Stomach (tissue), 19 donors: ENCODE measurements at places on chromosomes 4 and X.

DNA sequence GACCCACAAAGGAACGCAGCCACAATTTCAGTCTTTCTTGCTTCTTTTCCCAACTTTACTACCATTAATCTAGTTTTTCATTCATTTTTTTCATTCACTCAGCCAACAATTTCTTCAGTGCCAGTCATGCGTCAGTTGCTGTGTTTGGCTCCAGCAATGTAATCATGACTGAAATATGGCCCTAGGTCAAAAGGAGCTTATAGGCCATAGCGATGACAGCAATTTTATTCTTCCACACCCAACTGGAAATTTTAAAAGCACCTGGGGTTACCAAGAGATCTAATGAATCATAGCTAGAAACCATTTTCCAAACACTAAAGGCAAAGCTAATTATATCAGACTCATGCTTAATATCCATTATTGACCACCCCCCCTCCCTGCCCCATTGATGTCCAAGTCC, 29.8 kb upstream of the C1QTNF7 start:
- DNase-seq: no peak

DNA sequence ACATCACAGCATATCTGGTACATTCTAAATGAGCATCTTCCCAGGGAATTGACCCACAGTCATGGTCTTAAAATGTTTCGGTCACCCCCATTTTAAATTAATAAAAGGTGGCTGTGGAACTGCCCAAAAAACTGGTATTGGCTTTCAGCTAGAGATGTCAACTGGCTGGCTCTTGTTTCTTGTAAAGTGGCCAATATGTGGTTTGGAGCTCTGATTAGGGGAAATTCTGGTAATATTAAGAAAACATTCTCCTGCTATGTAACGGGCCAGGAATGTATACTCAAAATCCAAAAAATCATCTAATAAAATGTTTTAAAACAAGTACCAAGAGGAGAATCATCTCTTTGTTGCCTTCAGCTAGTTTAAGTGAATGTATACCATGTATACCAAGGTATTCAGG, 62.0 kb upstream of the VCX2 start:
- no peak for DNase-seq

- peak; percentile 46 for DNase-seq
These were observed 80.9 kb downstream of the NKX6-1 start for GRCh38 chr4:84417997-84418709.

DNA sequence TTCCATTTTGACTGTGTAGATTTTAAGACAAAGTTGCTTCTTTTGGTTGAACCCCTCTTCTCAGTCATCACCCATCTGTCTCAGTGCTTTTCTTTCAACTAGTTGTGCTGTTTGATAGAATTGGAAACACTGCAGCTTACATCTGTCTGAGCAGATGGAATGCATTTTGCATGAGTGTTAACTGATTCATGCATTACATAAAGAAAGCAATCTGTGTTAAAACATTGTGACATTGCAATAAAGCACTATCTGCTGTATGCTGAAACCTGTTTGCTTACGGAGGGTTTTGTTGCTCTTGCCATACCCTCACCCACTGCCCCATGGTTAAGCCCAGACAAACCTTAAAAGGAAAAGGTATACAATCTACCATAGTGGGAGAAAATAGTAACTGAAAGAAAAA, 47.4 kb downstream of the NRK start:
- no peak for DNase-seq

DNA sequence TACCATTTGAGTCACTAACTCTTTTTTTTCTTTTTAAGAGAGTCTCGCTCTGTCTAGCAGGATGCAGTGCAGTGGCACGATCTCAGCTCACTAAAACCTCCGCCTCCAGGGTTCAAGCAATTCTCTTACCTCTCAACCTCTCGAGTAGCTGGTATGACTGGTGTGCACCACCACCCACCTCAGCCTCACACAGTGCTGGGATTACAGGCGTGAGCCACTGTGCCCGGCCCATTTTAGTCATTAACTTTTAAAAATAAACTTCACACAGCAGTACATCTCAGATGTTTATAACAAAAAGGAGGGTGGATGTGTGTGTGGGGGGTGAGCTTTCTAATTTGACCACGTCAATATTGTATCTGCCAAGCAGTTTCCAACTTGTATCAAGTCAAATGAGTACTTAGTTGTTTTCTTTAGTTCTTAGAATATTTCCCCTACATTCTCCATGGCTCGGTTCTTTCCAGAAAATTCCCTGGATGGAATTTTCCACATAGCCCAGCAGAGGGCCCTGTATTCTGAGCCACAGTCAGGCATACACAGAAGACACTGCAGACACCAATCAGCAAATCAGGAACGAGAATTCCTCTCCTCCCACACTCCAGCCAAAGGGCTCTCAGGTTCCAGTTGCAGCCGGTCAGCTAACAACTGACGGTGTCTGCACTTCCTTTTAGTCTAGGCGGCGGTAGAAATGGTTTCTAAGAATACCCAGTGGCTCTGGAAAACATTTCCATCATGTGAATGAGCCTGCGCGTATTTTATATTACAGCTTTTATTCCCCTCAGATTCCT, 20.1 kb upstream of the ARAF start:
- peak; percentile 69 for DNase-seq

DNA sequence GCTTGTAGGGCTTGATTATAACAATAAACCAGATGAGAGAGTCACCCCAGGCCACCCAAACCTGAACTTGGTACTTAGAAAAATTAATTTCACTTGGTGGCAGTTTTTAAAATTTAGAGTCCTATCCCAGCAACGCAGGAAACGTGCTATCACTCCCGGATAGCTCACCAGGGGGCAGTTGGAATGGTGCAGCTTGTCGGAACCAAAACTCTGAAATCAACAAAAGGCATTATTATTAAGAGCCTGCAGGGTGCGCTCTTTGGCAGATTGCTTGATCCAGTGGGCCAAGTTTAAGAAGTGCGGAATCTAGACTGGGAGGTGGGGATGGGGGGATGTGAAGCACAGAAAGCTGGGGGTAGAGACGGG, 2.4 kb downstream of the FRAS1 start:
- peak; percentile 95 for DNase-seq

GRCh38 chr4:139852612-139853269, 187.1 kb downstream of the MGST2 start:
- no peak for DNase-seq

GRCh38 chrX:71195964-71196649, 26.9 kb upstream of the GJB1 start:
- no peak for DNase-seq

DNA sequence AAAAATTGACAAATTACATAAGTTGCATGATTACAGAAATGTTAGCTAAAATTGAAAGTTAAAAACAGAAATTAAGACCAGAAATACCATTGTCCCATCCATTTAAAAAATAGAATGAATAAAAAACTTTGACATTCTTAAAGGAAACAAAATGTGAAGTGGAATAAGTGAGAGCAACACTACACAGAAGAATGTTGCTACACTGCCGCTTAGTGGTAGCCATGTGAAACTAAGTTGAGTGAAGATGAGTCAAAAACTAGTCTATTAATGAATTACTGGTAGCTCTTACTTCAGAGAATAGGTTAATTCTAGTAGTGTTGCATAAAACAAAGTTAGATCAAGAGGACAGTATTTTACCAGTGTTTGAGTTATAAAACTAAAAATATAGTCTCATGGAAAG, 571.0 kb upstream of the KLHL4 start:
- DNase-seq: peak; percentile 67

GRCh38 chrX:104306180-104306579, 51.4 kb upstream of the ESX1 start:
- no peak for DNase-seq

DNA sequence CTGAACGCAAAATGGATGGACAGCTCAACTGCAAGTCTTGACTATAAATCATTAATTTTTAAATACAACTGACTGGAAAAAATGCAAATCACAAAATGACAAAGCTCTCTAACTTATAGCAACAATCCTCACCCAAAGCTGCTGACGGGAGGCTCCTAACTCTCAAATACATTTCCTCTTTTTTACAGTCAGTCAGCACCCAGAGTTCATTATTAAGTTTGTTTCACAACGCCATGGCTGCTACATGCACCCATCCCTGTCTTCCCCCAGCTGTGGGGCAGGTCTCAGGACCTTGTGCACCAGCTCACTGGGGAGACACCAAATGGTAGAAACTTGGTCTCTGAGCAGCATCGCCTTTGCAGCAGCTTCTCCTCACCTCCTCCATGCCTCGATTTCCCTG, 97.6 kb downstream of the SLC34A2 start:
- DNase-seq: no peak

GRCh38 chr4:84362896-84363655, 136.0 kb downstream of the NKX6-1 start:
- DNase-seq: no peak

- DNase-seq: peak; percentile 97
These were observed 190.7 kb downstream of the OR13H1 start for GRCh38 chrX:131734621-131735020.

DNA sequence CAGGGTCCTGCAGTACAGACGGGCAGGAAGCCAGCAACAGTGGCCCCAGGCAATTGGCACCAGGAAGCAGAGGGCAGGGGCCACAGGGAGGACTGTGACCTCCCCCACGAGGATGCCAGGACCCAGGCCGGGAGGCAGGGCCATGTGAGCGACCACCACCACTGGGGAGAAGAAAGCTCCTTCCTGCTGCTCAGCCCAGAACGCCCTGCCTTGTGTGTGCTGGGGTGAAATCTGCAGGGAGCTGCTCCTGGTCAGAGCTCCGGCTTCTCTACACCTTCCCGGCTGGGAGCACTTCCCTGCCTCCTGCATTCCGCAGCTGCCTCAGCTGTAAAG, 100.4 kb downstream of the HMX1 start:
- DNase-seq: no peak

- DNase-seq: peak; percentile 89
These were observed 89.7 kb downstream of the TMEM131L start for GRCh38 chr4:153555730-153556434.
